ENCODE measurements at places on chromosomes 5 and 9.
A peak's percentile ranks its signal among the peaks of the same experiment; 100 is the strongest.

DNA sequence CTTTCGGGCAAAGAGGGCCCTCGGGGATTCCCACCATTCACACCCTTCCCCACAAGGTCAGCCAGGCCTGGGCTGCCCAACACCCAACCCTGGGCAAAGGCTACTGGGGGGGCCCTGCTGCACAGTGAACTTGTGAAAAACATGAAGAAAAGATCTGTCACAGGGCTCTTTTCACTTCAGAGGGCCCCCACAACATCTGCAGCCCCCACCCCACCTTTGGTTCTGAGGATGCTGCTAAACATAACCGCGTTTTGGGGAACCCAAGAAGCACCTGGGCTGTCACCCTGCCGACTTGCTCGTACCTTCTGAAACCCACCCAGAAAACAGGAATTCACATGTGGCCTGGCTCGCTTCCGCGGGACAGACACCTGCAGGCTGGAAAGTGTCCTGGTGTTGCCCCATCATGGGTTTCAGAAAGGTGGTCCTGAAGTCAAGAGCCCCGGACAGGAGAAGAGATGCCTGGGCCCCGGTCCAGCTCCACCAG is 29.3 kb downstream of the B4GALT1 start:
- H3K4me1 ChIP-seq, result peaks cover 74% of the 10 kb centered on the region
- no peak for DNase-seq
- H3K36me3 ChIP-seq, result peaks cover 24% of the 10 kb centered on the region
- H3K27me3 ChIP-seq, result no peaks in the 10 kb centered on the region

DNA sequence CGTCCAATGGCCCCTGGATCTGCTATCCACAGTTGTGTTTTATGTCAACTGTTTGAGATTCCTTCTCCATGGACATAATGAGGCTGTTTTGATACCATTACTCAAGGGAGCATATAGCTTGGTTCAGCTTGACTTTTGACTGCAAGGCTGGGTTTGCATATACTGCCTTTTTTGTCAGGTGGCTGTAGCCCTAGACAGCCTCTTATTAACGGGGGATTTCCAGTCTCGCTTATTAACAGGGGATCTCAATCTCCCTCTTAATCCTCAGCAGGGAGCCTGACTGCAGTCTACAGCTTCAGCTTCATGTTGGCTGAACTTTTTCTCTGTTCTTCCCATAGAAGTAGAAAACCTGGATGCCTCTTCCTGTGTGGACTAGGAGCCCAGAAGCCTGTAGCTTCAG is 73.7 kb upstream of the TNC start:
- no peak for DNase-seq
- no peak overlapping the region for H3K27ac ChIP-seq
- no peaks in the 10 kb centered on the region for H3K27me3 ChIP-seq
- no peaks in the 10 kb centered on the region for H3K4me1 ChIP-seq

DNA sequence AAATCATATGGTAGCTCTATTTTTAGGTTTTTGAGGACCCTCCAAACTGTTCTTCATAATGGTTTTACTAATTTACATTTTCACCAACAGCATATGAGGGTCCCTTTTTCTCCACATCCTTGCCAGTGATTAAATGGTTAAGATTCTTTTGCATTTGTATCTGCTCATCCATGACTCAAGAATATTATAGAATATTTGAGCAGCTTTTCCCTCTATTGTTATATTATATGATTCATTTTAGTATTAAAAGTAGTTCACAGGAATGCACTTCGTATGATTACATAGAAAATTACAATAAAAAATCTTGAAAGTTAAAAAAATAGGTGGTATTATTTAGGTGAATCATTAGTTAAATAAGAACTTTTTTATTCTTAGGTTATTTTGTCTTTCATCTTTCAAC is 140.7 kb downstream of the WDR70 start:
- H3K27me3 ChIP-seq, result no peaks in the 10 kb centered on the region
- no peaks in the 10 kb centered on the region for H3K36me3 ChIP-seq
- H3K4me1 ChIP-seq, result no peaks in the 10 kb centered on the region

GRCh38 chr5:115559524-115559923 is 14.9 kb upstream of the FEM1C start:
- no peak for DNase-seq
- no peaks in the 10 kb centered on the region for H3K4me1 ChIP-seq
- no peaks in the 10 kb centered on the region for H3K27me3 ChIP-seq
- no peak overlapping the region for H3K27ac ChIP-seq
- no peaks in the 10 kb centered on the region for H3K36me3 ChIP-seq
- H3K4me3 ChIP-seq, result no peak overlapping the region

- no peaks in the 10 kb centered on the region for H3K4me1 ChIP-seq
- no peak overlapping the region for H3K27ac ChIP-seq
- H3K4me3 ChIP-seq, result no peak overlapping the region
- no peaks in the 10 kb centered on the region for H3K36me3 ChIP-seq
These were observed 63.8 kb upstream of the ZNF462 start for GRCh38 chr9:106799152-106799551.

DNA sequence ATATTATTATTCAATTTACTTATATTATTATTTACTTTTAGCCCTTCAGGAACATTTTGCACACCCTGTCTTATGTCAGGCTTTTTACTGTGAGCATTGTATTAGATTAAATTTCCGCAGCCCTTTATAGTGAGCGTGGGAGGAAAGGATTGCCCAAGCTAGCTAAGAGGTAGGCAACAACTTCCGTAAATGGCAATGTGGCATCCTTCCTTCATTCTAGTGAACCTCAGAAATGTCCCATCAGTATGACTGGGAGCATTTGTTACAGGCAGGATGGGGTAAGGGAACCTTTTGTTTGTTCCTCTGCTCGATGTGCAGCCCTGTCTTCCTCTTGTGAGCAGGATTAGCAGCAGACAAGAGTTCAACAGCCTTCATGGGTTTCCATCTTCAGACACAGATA is 6.2 kb upstream of the CD180 start:
- no peak for DNase-seq
- H3K36me3 ChIP-seq, result no peaks in the 10 kb centered on the region
- peak overlapping the region; percentile 14 for H3K27ac ChIP-seq
- no peak overlapping the region for H3K4me3 ChIP-seq
- peaks cover 45% of the 10 kb centered on the region for H3K4me1 ChIP-seq

GRCh38 chr5:137379555-137380286 is 119.4 kb downstream of the SPOCK1 start:
- H3K36me3 ChIP-seq, result no peaks in the 10 kb centered on the region
- H3K4me3 ChIP-seq, result no peak overlapping the region
- no peak for DNase-seq
- H3K4me1 ChIP-seq, result no peaks in the 10 kb centered on the region
- H3K27me3 ChIP-seq, result no peaks in the 10 kb centered on the region

GRCh38 chr5:31095796-31096195 is 97.7 kb upstream of the CDH6 start:
- H3K27ac ChIP-seq, result no peak overlapping the region
- no peak for DNase-seq
- H3K4me3 ChIP-seq, result no peak overlapping the region
- H3K27me3 ChIP-seq, result no peaks in the 10 kb centered on the region

- H3K36me3 ChIP-seq, result no peaks in the 10 kb centered on the region
- no peak overlapping the region for H3K27ac ChIP-seq
- no peak overlapping the region for H3K4me3 ChIP-seq
- DNase-seq, result no peak
- H3K27me3 ChIP-seq, result no peaks in the 10 kb centered on the region
These were observed 255.9 kb downstream of the TRPM3 start for GRCh38 chr9:70865471-70865870.

GRCh38 chr9:9214066-9214465 is 1398.7 kb downstream of the PTPRD start:
- H3K4me1 ChIP-seq, result no peaks in the 10 kb centered on the region
- H3K27ac ChIP-seq, result no peak overlapping the region
- no peaks in the 10 kb centered on the region for H3K27me3 ChIP-seq
- no peaks in the 10 kb centered on the region for H3K36me3 ChIP-seq
- no peak overlapping the region for H3K4me3 ChIP-seq
- no peak for DNase-seq

GRCh38 chr9:121768416-121769015 is 117.1 kb downstream of the DAB2IP start:
- DNase-seq, result no peak
- H3K27ac ChIP-seq, result no peak overlapping the region
- no peaks in the 10 kb centered on the region for H3K36me3 ChIP-seq
- no peak overlapping the region for H3K4me3 ChIP-seq
- H3K4me1 ChIP-seq, result no peaks in the 10 kb centered on the region

GRCh38 chr5:93454896-93455295 is 126.1 kb downstream of the NR2F1-AS1 start:
- DNase-seq, result no peak
- no peak overlapping the region for H3K27ac ChIP-seq
- H3K4me1 ChIP-seq, result no peaks in the 10 kb centered on the region
- no peak overlapping the region for H3K4me3 ChIP-seq
- H3K27me3 ChIP-seq, result no peaks in the 10 kb centered on the region

- H3K27me3 ChIP-seq, result no peaks in the 10 kb centered on the region
- H3K4me3 ChIP-seq, result no peak overlapping the region
- H3K4me1 ChIP-seq, result no peaks in the 10 kb centered on the region
- no peak for DNase-seq
These were observed 140.3 kb downstream of the ROR2 start for GRCh38 chr9:91809581-91810285.

GRCh38 chr5:98363157-98363556 is 410.3 kb upstream of the RGMB start:
- H3K36me3 ChIP-seq, result no peaks in the 10 kb centered on the region
- no peak for DNase-seq
- H3K4me3 ChIP-seq, result no peak overlapping the region
- H3K27ac ChIP-seq, result no peak overlapping the region
- no peaks in the 10 kb centered on the region for H3K4me1 ChIP-seq
- no peaks in the 10 kb centered on the region for H3K27me3 ChIP-seq

- H3K4me1 ChIP-seq, result no peaks in the 10 kb centered on the region
- DNase-seq, result no peak
- H3K4me3 ChIP-seq, result no peak overlapping the region
- H3K27ac ChIP-seq, result no peak overlapping the region
- H3K27me3 ChIP-seq, result no peaks in the 10 kb centered on the region
These were observed 619.0 kb downstream of the CDH18 start for GRCh38 chr5:19369048-19369447.

- H3K27me3 ChIP-seq, result no peaks in the 10 kb centered on the region
- no peaks in the 10 kb centered on the region for H3K4me1 ChIP-seq
These were observed 34.8 kb downstream of the TRPC7 start for GRCh38 chr5:136330353-136331038.

DNA sequence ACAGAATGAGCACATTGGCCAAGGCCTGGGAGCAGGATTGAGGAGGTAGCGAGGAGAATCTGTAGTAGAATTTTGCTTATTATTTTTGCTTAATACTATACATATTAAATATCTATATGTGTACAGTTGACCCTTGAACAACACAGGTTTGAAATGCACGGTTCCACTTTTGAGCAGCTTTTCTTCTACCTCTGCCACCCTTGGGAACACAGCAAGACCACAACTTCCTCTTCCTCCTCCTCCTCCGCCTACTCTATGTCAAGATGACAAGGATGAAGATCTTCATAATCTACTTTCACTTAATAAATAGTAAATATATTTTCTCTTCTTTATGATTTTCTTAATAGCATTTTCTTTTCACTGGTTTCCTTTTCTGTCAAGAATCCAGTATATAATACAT is 541.4 kb downstream of the KCTD16 start:
- no peaks in the 10 kb centered on the region for H3K4me1 ChIP-seq
- H3K27me3 ChIP-seq, result no peaks in the 10 kb centered on the region
- no peak overlapping the region for H3K4me3 ChIP-seq
- DNase-seq, result no peak
- no peaks in the 10 kb centered on the region for H3K36me3 ChIP-seq

GRCh38 chr9:99980598-99980997 is 74.1 kb downstream of the STX17 start:
- no peak for DNase-seq
- no peak overlapping the region for H3K27ac ChIP-seq
- no peak overlapping the region for H3K4me3 ChIP-seq
- H3K36me3 ChIP-seq, result peaks cover 5% of the 10 kb centered on the region

GRCh38 chr5:24167806-24168205 is 477.0 kb downstream of the CDH10 start:
- no peak overlapping the region for H3K4me3 ChIP-seq
- DNase-seq, result no peak
- H3K27ac ChIP-seq, result no peak overlapping the region
- H3K36me3 ChIP-seq, result no peaks in the 10 kb centered on the region
- no peaks in the 10 kb centered on the region for H3K27me3 ChIP-seq

DNA sequence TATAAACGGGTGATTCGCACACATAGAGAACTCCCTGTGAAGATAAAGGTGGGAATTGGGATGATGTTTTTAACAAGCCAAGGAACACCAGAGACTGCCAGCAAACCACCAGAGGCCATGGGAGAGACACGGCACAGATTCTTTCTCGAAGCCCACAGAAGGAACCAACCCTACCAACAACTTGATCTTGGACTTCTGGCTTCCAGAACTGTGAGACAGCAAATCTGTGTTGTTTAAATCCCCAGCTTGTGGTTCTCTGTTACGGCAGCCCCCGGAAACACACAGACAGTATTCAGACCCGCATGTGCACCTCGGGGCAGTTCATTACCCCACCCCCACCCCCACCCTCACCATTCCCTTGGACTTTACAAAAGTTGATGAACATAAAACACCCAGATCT is 12.8 kb downstream of the AMBP start:
- H3K36me3 ChIP-seq, result no peaks in the 10 kb centered on the region
- H3K4me1 ChIP-seq, result no peaks in the 10 kb centered on the region
- H3K4me3 ChIP-seq, result no peak overlapping the region
- no peak for DNase-seq
- H3K27me3 ChIP-seq, result peaks cover 3% of the 10 kb centered on the region

- H3K27me3 ChIP-seq, result no peaks in the 10 kb centered on the region
- no peak overlapping the region for H3K4me3 ChIP-seq
- no peaks in the 10 kb centered on the region for H3K36me3 ChIP-seq
- H3K4me1 ChIP-seq, result no peaks in the 10 kb centered on the region
- no peak overlapping the region for H3K27ac ChIP-seq
These were observed 678 bp upstream of the KIF12 start for GRCh38 chr9:114099669-114100270.

DNA sequence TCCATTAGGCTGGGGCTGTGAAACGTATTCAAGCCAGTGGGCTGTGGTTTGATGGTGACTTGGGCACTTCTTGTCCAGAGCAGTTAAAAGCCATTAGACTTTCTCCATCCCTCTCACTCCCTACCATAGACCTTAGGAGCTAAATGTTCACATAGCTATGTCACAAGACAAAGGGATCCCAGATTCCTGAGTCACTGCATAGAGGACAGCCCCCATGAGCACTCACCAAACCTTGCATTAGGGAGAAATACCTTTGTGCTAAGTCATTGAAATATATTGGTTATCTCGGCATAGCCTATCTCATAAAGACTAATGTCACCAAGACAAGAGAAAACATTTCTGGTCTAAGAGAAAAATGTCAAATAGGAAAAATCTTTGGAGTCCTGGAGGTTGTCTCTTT is 104.3 kb downstream of the TRPM6 start:
- DNase-seq, result no peak
- H3K27ac ChIP-seq, result no peak overlapping the region
- H3K4me3 ChIP-seq, result no peak overlapping the region
- H3K27me3 ChIP-seq, result no peaks in the 10 kb centered on the region
- no peaks in the 10 kb centered on the region for H3K36me3 ChIP-seq

DNA sequence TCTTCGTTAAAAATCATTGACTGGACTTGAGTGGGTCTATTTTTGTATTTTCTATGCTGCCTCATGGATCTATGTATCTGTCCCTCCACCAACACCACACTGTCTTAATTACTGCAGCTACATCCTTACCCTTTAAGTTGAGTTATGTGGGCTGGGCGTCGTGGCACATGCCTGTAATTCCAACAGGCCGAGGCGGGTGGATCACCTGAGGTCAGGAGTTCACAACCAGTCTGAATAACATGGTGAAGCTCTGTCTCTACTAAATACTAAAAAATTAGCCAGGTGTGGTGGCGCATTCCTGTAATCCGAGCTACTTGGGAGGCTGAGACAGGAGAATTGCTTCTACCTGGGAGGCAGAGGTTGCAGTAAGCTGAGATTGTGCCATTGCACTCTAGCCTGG is 48.2 kb downstream of the XRCC4 start:
- no peaks in the 10 kb centered on the region for H3K36me3 ChIP-seq
- H3K4me1 ChIP-seq, result no peaks in the 10 kb centered on the region
- no peak overlapping the region for H3K4me3 ChIP-seq
- H3K27ac ChIP-seq, result no peak overlapping the region
- DNase-seq, result no peak
